ENCODE measurements at places on chromosomes 2 and 18.

GRCh38 chr2:84238907-84239306 is 220.2 kb downstream of the SUCLG1 start:
- DNase-seq, result no peak

- DNase-seq, result no peak
Observed at GRCh38 chr2:72924353-72925240, 7.3 kb downstream of the EMX1 start.

DNA sequence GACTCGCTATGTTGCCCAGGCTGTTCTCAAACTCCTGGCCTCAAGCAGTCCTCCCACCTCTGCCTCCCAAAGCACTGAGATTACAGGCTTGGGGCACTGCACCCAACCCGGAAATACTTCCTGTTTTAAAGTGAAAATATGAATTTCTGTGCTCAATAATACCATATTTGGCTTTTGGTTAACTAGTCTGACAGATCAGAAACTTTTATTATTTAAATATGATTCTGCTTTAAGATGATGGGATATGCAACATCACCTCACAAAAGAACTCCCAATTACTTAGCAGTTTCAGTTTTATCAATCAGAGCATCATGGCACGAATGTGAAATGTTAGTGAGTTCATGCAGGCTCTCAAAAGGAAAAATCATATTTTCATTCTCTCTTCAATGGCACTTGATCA is 120.6 kb downstream of the PTRHD1 start:
- no peak for DNase-seq

- no peak for DNase-seq
Observed at GRCh38 chr2:79178076-79178674, 18.6 kb upstream of the REG3A start.

GRCh38 chr2:195664528-195664927 is 7.5 kb downstream of the SLC39A10 start:
- DNase-seq, result peak; percentile 33

DNA sequence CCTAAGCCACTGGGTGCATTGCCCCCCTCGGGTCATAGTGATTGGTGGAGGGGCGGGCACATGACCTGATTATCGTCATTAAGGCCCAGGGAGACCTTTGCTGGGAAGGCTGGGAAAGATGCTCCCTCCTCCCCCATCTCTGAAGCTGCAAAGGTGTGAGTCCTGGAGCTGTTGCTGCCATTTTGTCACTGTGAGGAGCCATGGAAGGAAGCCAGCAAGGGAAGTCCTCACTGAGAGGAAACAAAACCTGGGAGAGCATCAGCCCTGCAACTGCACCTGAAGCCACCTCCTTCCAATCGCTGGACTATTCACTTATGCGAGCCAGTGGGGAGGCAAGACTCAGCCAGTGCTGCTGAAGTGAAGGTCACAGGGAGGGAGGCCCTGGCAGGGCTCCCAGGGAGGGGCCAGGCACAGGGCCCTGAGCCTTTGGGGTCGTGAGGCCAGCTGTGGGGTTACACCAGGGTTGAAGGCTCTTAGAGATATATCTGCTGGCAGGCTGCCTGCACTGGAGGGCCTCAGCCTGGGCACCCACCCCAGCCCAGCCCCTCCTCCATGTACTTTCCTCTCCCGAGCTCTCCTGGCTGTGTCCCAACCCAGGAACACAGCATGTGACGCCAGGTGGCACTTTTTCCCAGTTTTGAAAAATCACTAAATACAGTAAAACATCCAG is 10.7 kb upstream of the FAHD2A start:
- DNase-seq, result no peak

DNA sequence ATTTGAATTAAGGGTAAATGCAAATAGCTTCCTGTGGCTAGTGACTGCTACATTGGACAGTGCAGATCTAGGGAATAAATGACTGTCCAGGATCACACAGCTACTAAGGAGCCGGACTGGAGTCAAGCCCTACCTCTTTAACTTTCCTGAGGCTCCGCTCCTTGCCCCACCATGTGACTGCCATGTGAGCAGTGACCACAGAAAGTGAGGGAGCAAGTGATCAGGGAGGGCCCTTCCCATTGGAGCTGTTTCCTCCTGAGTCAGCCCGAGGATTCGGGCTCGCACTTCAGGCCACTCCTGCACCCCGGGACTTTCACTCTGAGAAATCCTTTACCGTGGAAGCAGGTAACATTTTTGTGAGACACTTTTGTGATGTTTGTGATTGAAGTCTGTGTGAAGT is 198.0 kb downstream of the ANKRD30B start:
- DNase-seq, result no peak

DNA sequence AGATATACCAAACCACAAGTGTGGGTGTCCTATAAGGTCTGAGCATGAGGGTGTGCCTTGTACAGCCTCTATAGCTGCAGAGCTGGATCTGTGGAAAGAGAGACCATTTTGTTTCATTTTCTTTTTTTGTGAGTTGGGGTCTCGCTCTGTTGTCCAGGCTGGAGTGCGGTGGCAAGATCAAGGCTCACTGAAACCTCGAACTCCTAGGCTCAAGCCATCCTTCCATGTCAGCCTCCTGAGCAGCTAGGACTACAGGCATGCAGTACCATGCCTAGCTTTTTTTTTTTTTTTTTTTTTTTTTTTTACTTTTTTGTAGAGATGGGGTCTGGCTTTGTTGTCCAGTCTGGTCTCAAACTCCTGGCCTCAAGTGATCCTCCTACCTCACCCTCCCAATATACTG is 10.7 kb downstream of the KIF3C start:
- no peak for DNase-seq

DNA sequence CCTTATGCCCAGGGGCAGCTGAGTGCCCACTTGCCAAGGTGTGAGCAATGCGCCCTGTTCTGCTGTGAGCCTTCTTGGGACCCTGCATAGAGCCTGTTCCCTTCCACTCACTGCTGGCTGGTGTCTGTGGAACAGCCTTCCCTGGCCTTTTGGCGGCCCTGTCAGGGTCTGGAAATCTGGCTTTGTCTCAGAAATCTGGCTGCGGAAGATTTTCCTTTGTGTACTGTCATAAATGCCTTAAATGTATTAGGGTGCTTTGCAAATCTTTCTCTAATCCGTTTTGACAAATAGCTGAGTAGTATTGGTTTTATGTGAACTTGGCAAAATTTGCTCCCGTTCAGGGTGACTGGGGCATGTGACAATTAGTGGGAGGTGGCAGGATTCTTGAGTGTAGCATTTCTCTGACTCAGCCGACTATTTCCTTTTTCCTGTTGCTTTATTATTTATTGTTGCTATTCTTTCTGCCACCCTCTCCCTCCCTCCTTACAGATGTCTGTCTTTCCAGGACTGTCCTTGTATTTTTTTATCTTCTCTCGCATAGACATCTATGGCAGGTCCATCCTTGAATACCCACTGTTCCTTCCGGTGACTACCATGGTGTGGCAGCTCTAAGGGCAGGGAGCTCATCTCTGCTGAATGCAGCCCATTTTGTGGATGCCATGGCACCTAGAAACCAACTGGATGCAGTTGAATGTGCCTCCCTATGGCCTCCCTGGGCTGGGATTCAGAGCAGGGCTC is 41.8 kb downstream of the LDLRAD4 start:
- peak; percentile 14 for DNase-seq

DNA sequence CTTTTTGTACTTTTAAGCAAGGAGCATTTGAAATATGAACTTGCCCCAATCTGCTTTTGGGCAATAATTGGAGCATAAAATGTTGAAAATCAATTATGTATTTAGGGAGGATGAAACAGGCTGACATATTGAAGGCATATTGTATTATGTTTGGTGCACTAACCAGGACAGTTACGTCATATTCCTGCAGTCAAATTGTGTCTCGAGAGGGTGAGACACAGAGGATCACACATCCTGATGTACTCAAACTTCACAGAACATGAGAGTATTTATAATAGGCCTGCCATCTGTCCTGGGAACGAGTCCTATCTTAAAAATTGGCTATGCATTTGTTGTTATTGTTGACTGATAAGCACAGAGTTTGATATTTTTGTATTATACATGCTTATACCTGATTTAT is 44.7 kb downstream of the TANC1 start:
- DNase-seq, result no peak

GRCh38 chr18:59051470-59052165 is 88.1 kb upstream of the SEC11C start:
- no peak for DNase-seq

- peak; percentile 19 for DNase-seq
Observed at GRCh38 chr2:148391324-148391723, 253.2 kb upstream of the EPC2 start.

DNA sequence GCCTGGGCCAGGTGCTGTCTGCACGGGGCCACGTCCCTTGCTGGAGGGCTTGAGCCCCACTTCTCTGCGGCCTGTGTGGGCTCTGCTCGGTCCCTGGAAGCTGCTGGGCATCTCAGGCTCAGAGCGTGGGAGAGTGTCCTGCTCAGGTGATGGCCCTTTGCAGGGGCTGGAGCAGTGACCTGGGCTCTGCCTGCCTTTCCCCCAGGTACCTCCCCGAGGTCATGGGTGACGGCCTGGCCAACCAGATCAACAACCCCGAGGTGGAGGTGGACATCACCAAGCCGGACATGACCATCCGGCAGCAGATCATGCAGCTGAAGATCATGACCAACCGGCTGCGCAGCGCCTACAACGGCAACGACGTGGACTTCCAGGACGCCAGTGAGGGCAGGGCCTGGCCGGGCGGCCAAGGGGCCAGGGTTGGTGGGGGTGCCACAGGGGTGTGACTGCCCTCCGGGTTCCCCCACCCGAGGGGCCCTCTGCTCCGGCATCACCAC is 29.9 kb downstream of the GPC1 start:
- DNase-seq, result no peak

DNA sequence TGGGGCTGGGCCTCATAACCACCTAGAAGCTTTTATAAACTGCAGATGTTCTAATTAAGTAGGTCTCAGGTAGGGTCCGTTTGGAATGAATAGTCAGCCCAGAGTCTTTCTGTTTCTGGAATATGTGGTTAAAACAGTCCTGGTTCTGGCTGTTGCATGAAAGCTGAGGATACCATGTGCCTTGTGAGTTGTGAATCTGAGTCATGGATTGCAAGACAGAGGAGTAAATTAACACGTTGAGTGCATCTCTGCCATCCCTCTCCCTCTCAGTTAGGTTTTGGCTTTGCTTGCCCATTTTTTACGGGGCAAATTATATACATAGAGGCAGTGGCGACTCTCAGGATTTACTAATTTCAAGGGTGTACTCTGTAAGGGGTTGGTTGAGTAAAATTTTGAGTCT is 59.1 kb downstream of the NCK2 start:
- no peak for DNase-seq

GRCh38 chr2:221492636-221493035 is 79.5 kb downstream of the EPHA4 start:
- peak; percentile 30 for DNase-seq

- no peak for DNase-seq
Observed at GRCh38 chr2:35741556-35741955, 614.0 kb upstream of the CRIM1 start.

DNA sequence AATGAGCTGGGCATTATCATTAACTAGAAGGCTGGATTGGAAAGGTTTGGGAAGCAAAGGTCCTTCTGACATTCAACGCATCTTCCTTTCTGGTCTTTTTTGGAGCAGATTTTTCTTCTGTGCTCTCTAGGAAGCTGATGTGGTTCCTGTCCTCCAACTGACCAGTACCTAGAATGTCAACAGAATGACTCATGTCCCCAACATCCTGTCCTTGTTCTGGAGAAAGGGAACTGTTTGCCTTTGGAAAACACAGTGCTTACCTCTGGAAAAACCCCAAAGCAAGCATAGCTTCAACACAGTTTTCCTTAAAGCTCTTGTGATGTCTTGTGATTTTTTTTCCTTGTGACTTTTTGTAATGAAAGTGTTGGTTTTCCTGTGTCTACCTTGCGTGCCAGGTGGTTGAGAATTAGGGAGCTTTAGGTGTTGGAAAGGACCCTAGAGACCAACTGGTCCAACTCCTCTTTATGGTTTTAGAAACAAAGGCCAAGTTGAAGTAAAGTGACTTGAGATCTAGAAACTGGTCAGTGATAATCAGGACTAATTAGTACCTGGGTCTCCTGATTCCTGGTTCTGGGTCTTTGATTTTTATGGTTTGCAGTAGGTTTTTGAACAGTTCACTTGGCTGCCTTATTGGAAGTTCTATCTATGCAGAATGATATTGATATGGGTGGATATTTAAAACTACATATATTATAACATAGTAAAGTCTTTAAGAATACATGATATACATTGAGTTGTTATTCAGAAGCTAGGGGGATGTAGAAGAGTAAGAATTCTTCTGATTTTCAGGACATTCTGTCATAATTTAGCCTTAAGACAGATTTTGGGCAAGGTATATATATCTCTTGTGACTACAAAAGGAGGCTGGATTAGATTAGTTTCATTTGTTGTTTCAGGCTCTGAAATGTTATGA is 70.5 kb downstream of the FMNL2 start:
- no peak for DNase-seq

- DNase-seq, result no peak
Observed at GRCh38 chr2:68706637-68707036, 28.0 kb upstream of the ARHGAP25 start.

GRCh38 chr2:216351172-216351925 is 20.9 kb downstream of the MARCHF4 start:
- no peak for DNase-seq

DNA sequence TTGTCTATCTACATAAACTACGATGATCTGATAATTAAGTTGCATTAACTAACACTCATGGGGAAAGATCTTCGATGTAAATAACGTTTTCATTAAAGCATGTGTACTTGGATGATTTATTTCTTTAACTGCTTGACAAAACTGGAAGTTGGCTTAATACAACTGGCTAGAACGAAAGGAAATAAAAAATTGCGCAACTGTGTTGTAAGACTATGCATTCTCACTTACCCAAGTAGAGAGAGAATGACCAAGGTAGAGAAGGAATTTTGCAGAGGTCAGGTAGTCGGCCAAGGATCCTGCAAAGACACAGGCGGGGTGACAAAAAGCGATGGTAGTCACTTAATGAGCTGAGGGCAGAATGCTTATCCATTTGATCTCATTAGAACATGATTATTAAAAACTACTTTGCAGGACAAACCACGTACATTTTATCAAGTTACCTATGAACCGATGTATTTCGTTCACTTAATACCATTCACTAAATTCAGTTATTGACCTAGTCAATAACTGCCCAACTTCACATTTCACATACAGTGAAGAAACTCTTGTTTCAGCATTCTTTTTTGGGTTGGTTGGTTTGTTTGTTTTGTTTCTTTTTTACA is 900 bp downstream of the SLC40A1 start:
- no peak for DNase-seq

GRCh38 chr2:205822579-205822978 is 140.3 kb downstream of the NRP2 start:
- DNase-seq, result peak; percentile 78

- DNase-seq, result no peak
Observed at GRCh38 chr2:170745305-170745704, 24.9 kb upstream of the ERICH2 start.

- no peak for DNase-seq
Observed at GRCh38 chr2:853203-853870, 97.3 kb upstream of the SNTG2 start.

Measured in fibroblast of skin of scalp (primary cell).